ENCODE measurements at places on chromosomes 7 and 10. TPM values are rescaled to one million over a fixed set of nuclear protein-coding genes. Genes with fewer than 3 reads are reported as not detected.

CCAR1 gene
- total RNA-seq: 64.5 TPM

SLC25A40 gene
- total RNA-seq: 43.7 TPM

PBLD gene
- 0.89 TPM for total RNA-seq

SMKR1 gene
- total RNA-seq: not detected

ANKRD26 gene
- 13.9 TPM for total RNA-seq

SP8 gene
- 2.5 TPM for total RNA-seq

SPDYE9 gene
- not detected for total RNA-seq

ACSM6 gene
- total RNA-seq: 0.08 TPM

SPDYE2 gene
- total RNA-seq: not detected

CTBP2 gene
- total RNA-seq: 69.0 TPM

KIAA1549 gene
- 12.5 TPM for total RNA-seq

GIMAP5 gene
- not detected for total RNA-seq

HTRA1 gene
- total RNA-seq: 1.0 TPM

SEMA3C gene
- total RNA-seq: 37.0 TPM

MXI1 gene
- 12.4 TPM for total RNA-seq

ADAM22 gene
- 14.0 TPM for total RNA-seq

LDB3 gene
- 0.53 TPM for total RNA-seq

RASSF4 gene
- 22.0 TPM for total RNA-seq

WIPF3 gene
- not detected for total RNA-seq

CFAP43 gene
- not detected for total RNA-seq

RET gene
- total RNA-seq: not detected

STAM gene
- 26.9 TPM for total RNA-seq

ELN gene
- total RNA-seq: 110 TPM

CYP2E1 gene
- total RNA-seq: 0.03 TPM

TCAF2 gene
- total RNA-seq: 0.28 TPM

CNPY1 gene
- not detected for total RNA-seq

EBF3 gene
- 13.2 TPM for total RNA-seq

TAS2R4 gene
- total RNA-seq: 0.18 TPM

LRGUK gene
- total RNA-seq: 0.04 TPM

GNAT3 gene
- total RNA-seq: not detected

MICU1 gene
- 44.7 TPM for total RNA-seq

ARL4A gene
- total RNA-seq: 0.81 TPM

C10orf105 gene
- total RNA-seq: not detected

SPDYE6 gene
- total RNA-seq: not detected

CD36 gene
- 0.13 TPM for total RNA-seq

ANKRD61 gene
- total RNA-seq: 0.63 TPM

DIP2C gene
- total RNA-seq: 5.0 TPM

LIPJ gene
- total RNA-seq: not detected

HABP2 gene
- not detected for total RNA-seq

LRRC4 gene
- total RNA-seq: 1.4 TPM

ADD3 gene
- 51.2 TPM for total RNA-seq

ST8SIA6 gene
- total RNA-seq: not detected

PLPP4 gene
- 0.12 TPM for total RNA-seq

PNLIPRP3 gene
- not detected for total RNA-seq

NME8 gene
- total RNA-seq: not detected

IDI1 gene
- total RNA-seq: 66.8 TPM

MUC3A gene
- total RNA-seq: not detected

NKX6-2 gene
- total RNA-seq: not detected

VSTM4 gene
- total RNA-seq: 7.1 TPM

CCDC172 gene
- total RNA-seq: not detected

CHAT gene
- not detected for total RNA-seq
